ENCODE measurements at places on chromosomes 7 and 10. TPM values are rescaled to one million over a fixed set of nuclear protein-coding genes. Genes with fewer than 3 reads are reported as not detected.

GRCh38 chr7:75945297-75946168 is 30.6 kb downstream of the POR start:
- peaks cover 21% of the 10 kb centered on the region for H3K36me3 ChIP-seq
- H3K27me3 ChIP-seq, result no peaks in the 10 kb centered on the region
- H3K27ac ChIP-seq, result no peak overlapping the region
- no peak for DNase-seq

DNA sequence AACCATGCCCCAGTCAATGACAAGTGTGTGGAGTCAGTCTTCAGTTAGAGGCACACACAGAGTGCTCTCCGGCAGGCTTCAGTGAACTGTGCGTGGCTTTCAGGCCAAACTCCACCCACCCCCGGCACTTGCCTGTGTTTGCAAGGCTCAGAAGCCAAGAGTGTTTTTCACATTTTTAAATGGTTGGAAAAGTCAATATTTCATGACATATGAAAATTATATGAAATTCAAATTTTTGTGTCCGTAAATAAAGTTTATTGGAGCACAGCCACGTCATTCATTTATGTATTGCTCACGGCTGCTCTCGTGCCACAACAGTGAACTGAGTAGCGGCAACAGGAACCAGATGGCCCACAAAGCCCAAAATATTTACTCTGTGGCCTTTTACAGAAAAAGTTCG is 104.7 kb downstream of the SFMBT2 start:
- no peaks in the 10 kb centered on the region for H3K4me1 ChIP-seq
- H3K27me3 ChIP-seq, result no peaks in the 10 kb centered on the region
- no peaks in the 10 kb centered on the region for H3K36me3 ChIP-seq
- DNase-seq, result no peak
- no peak overlapping the region for H3K27ac ChIP-seq

DNA sequence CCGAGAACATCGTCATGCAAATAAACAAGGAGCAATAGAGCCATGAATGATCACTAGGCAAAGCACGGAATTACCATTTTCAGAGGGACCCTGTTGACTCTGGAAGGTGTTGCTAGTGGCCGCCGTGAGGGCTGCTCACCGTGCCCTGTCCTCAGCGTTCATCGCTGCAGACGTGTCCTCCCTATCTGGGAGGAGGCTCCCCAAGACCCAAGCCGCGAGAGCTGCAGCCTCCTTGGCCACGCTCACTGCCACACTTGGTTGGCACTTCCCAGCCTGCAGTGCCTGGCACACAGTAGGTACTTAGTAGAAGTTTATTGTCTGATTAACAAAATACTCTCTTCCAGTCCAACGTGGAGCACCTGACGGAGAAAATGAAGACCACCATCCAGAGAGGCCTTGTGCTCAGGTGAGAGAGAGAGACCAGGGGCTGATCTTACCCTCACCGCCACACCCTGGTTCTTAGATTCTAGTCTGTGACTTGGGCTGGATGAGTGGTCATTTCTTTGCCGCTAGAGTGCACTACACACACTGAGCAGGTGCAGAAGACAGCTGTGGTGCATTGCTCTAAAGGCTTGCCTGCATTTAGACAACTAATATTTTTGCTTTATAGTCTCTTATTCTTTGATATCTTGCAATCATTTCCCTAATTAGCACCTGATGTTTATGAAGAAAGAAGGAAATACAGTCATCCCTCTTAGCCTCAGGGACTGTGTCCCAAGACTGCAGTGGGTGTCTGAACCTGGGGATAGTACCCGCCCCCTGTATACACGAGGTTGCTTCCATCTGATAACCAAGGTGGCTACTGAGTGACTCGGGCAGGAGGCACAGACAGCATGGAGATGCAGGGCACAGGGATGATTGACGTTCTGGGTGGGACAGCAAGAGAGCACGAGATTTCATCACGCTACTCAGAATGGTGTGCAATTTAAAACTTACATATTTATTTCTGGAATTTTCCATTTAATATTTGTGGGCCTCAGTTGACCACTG is 40.3 kb downstream of the PITRM1 start:
- H3K27me3 ChIP-seq, result no peaks in the 10 kb centered on the region
- H3K4me3 ChIP-seq, result no peak overlapping the region
- DNase-seq, result no peak
- no peaks in the 10 kb centered on the region for H3K4me1 ChIP-seq

The TMEM139 gene
- total RNA-seq, result 12.0 TPM

DNA sequence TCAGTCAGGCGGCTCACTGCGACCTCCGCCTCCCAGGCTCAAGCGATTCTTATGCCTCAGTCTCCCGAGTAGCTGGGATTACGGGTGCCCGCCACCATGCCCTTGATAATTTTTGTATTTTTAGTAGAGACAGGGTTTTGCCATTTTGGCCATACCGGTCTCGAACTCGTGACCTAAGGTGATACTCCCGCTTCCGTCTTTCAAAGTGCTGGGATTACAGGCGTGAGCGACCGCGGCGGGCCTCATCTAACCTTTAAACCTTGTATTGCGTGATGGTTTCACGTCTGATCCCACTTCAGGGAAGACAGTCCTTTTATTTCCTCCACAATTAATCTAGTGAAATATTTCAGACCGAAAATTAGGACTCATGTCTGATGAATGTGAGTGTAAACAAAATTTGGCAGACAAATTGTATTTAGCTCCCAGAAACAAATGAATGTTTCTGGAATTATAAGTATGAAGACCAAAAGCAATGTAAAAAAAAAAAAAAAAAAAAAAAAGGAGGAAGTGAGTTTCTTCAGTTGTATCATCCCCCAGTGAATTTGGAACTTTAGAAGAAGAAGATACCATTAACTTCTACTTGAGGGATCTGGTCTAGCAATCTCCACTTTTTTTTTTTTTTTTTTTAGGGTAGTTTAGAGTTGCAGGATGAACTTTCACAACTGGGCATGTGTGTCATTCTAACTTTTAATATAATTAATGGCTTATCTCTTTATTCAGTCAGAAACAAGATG is 1.6 kb downstream of the NUP42 start:
- H3K27ac ChIP-seq, result peak overlapping the region; percentile 92
- DNase-seq, result no peak
- H3K4me1 ChIP-seq, result peaks cover 15% of the 10 kb centered on the region
- H3K36me3 ChIP-seq, result no peaks in the 10 kb centered on the region
- H3K27me3 ChIP-seq, result no peaks in the 10 kb centered on the region
- H3K4me3 ChIP-seq, result peak overlapping the region; percentile 83

The CLRN3 gene
- not detected for total RNA-seq

The ZPBP gene
- not detected for total RNA-seq

- no peak overlapping the region for H3K4me3 ChIP-seq
- DNase-seq, result no peak
- H3K36me3 ChIP-seq, result no peaks in the 10 kb centered on the region
Measured at GRCh38 chr7:148711191-148712102, 12.7 kb downstream of the CUL1 start.

- H3K4me3 ChIP-seq, result no peak overlapping the region
- peaks cover 61% of the 10 kb centered on the region for H3K36me3 ChIP-seq
- DNase-seq, result no peak
Measured at GRCh38 chr10:129743738-129744133, 220.3 kb downstream of the EBF3 start.

- H3K27me3 ChIP-seq, result no peaks in the 10 kb centered on the region
- H3K4me3 ChIP-seq, result no peak overlapping the region
- no peak overlapping the region for H3K27ac ChIP-seq
- no peaks in the 10 kb centered on the region for H3K36me3 ChIP-seq
- H3K4me1 ChIP-seq, result no peaks in the 10 kb centered on the region
Measured at GRCh38 chr10:106535304-106535953, 629.1 kb downstream of the SORCS1 start.

- H3K27me3 ChIP-seq, result no peaks in the 10 kb centered on the region
- H3K4me1 ChIP-seq, result no peaks in the 10 kb centered on the region
- DNase-seq, result no peak
- peak overlapping the region; percentile 41 for H3K27ac ChIP-seq
Measured at GRCh38 chr7:93558705-93559614, 15.6 kb downstream of the CALCR start.

The MOGAT3 gene
- not detected for total RNA-seq

The NOLC1 gene
- 58.2 TPM for total RNA-seq

DNA sequence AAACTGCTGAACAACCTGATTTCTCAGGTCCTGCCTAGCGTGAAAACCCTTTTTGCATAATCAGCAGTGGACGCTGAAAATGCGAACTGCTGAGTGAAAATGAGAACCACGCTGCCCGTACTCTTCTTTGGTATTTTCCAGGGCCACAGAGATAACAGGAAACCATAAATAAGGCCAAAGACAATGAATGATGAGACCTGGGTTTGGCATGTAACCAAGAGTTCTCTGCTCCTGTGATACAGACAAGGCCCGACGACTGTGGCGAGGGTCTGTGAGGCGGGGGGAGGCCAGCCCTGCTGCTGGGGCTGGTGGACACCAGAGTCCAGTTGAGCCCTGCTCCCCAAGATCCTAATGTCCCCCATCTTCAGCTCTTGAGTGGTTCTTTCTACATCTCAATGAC is 236.0 kb downstream of the WDR11 start:
- H3K4me1 ChIP-seq, result no peaks in the 10 kb centered on the region
- DNase-seq, result no peak
- H3K36me3 ChIP-seq, result no peaks in the 10 kb centered on the region
- H3K4me3 ChIP-seq, result no peak overlapping the region

The ITIH2 gene
- not detected for total RNA-seq

GRCh38 chr10:102283488-102283887 is 38.2 kb downstream of the GBF1 start:
- DNase-seq, result no peak
- peaks cover 25% of the 10 kb centered on the region for H3K4me1 ChIP-seq
- no peaks in the 10 kb centered on the region for H3K36me3 ChIP-seq

GRCh38 chr7:106122713-106123112 is 10.6 kb upstream of the SYPL1 start:
- no peak overlapping the region for H3K27ac ChIP-seq
- no peak for DNase-seq
- no peaks in the 10 kb centered on the region for H3K4me1 ChIP-seq
- H3K36me3 ChIP-seq, result no peaks in the 10 kb centered on the region
- no peak overlapping the region for H3K4me3 ChIP-seq

DNA sequence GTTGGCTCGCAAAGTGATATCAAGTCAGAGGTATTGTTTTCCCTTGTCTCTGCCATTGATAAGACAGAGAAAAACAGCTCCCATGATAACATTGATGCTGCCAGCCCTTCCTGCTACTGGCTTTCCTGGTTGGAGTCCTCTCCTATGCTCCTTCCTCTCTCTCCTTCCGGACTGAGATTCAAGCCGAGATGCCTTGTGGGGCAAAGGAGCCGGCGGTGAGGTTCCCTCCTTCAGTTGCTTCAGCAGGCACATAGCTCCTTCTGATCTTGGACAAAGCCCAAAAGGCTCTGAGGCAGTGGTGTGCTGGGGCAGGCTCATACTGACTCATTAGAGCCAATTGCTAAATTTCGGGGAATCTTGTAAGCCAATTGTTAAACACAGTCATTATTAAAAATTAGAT is 8.8 kb upstream of the ZCCHC24 start:
- H3K27me3 ChIP-seq, result no peaks in the 10 kb centered on the region
- H3K4me1 ChIP-seq, result no peaks in the 10 kb centered on the region
- no peak for DNase-seq
- no peak overlapping the region for H3K27ac ChIP-seq
- no peak overlapping the region for H3K4me3 ChIP-seq

DNA sequence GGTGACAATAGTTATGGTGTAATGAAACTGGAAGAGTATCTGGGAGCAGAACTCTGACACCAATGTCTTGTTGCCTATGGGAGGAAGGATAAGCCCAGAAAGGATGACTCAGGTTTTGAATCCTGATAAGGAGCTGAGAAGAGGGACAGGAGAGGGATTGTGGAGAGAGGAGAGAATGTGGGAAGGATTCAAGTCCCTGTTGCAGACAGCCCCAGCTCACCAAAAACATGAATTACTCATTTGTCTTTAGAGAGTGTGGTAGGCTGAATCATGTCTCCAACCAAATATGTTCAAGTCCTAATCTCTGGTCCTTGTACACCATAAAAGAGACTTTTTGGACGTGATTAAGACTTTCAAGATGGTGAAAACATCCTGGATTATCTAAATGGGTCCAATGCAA is 206.9 kb upstream of the PHYHIPL start:
- DNase-seq, result no peak
- H3K27ac ChIP-seq, result no peak overlapping the region
- no peak overlapping the region for H3K4me3 ChIP-seq
- peaks cover 7% of the 10 kb centered on the region for H3K27me3 ChIP-seq
- peaks cover 1% of the 10 kb centered on the region for H3K4me1 ChIP-seq
- H3K36me3 ChIP-seq, result no peaks in the 10 kb centered on the region

The SP4 gene
- total RNA-seq, result 11.9 TPM

- no peak for DNase-seq
- no peak overlapping the region for H3K27ac ChIP-seq
- H3K36me3 ChIP-seq, result no peaks in the 10 kb centered on the region
- H3K27me3 ChIP-seq, result no peaks in the 10 kb centered on the region
- no peaks in the 10 kb centered on the region for H3K4me1 ChIP-seq
Measured at GRCh38 chr7:55374213-55374612, 9.1 kb downstream of the LANCL2 start.

GRCh38 chr7:2947058-2947780 is 96.4 kb downstream of the CARD11 start:
- no peak overlapping the region for H3K27ac ChIP-seq
- no peak for DNase-seq
- no peak overlapping the region for H3K4me3 ChIP-seq
- no peaks in the 10 kb centered on the region for H3K36me3 ChIP-seq
- no peaks in the 10 kb centered on the region for H3K27me3 ChIP-seq
- no peaks in the 10 kb centered on the region for H3K4me1 ChIP-seq

- DNase-seq, result no peak
- H3K4me1 ChIP-seq, result no peaks in the 10 kb centered on the region
- H3K4me3 ChIP-seq, result no peak overlapping the region
- no peaks in the 10 kb centered on the region for H3K36me3 ChIP-seq
Measured at GRCh38 chr10:35925493-35925892, 283.4 kb upstream of the FZD8 start.

GRCh38 chr10:85696893-85697292 is 669.7 kb downstream of the GRID1 start:
- H3K27me3 ChIP-seq, result no peaks in the 10 kb centered on the region
- no peaks in the 10 kb centered on the region for H3K4me1 ChIP-seq
- H3K27ac ChIP-seq, result no peak overlapping the region
- H3K36me3 ChIP-seq, result no peaks in the 10 kb centered on the region
- H3K4me3 ChIP-seq, result no peak overlapping the region

The GIMAP1 gene
- 10.4 TPM for total RNA-seq

DNA sequence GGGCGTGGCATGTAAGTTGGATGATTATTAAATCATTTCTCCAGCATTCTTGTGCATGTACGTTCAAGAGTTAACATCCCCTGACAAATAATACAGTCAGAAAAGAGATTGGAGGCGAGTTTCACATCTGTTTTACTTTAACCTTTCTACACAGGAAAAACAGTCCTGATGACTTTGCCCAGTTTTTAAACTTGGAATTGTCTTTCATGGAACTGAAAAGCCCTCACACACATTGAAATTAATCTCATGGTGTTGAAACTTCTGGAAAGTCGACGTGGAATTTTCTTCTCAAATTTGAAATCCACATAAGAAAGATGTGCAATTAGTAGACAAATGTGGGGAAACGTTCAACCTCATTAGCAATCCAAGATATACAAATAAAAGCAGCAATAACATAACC is 31.2 kb upstream of the ZNF438 start:
- no peaks in the 10 kb centered on the region for H3K27me3 ChIP-seq
- no peak for DNase-seq
- no peaks in the 10 kb centered on the region for H3K36me3 ChIP-seq
- H3K4me3 ChIP-seq, result no peak overlapping the region
- H3K27ac ChIP-seq, result peak overlapping the region; percentile 25
